ENCODE measurements at places on chromosomes 2 and 18. TPM values are rescaled to one million over a fixed set of nuclear protein-coding genes. Genes with fewer than 3 reads are reported as not detected.

The HOXD4 gene
- 0.51 TPM for total RNA-seq

The ANKMY1 gene
- total RNA-seq, result 12.1 TPM

The OSR1 gene
- 8.9 TPM for total RNA-seq

The POTEI gene
- not detected for total RNA-seq

The MC2R gene
- total RNA-seq, result not detected

The ANKRD30B gene
- total RNA-seq, result 0.02 TPM

The SLC9A4 gene
- total RNA-seq, result not detected

The CIDEA gene
- not detected for total RNA-seq

The PLEKHA3 gene
- total RNA-seq, result 20.1 TPM

The ATP9B gene
- 15.3 TPM for total RNA-seq

The UPP2 gene
- total RNA-seq, result not detected

The TDRD15 gene
- total RNA-seq, result not detected
